T-helper 9 cell (primary cell): ENCODE measurements at places on chromosomes 5 and 9.
A peak's percentile ranks its signal among the peaks of the same experiment; 100 is the strongest.

GRCh38 chr9:63816751-63817621, 1468.0 kb downstream of the FOXD4L5 start:
- DNase-seq = peak; percentile 53

DNA sequence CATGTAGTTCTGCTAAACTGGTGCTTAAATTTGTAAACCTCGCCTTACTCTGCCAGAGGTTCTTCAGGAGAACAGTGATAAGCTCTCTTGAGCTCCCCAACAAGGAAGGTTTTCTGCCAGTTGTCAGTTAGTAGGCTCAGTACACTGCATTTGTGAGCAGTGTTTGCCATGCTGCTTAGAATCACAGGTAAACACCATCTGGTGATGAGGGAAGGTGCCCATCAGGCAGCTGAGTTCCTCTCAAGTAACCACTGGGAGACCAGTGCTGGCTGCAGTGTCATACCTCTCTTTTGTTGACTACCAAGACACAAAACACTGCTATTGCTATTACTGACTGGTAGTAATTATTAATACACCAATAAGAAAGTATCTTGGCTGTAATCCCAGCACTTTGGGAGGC, 186.2 kb upstream of the OTULINL start:
- DNase-seq = no peak

GRCh38 chr9:136868644-136869043, 2.5 kb upstream of the EDF1 start:
- DNase-seq = no peak

DNA sequence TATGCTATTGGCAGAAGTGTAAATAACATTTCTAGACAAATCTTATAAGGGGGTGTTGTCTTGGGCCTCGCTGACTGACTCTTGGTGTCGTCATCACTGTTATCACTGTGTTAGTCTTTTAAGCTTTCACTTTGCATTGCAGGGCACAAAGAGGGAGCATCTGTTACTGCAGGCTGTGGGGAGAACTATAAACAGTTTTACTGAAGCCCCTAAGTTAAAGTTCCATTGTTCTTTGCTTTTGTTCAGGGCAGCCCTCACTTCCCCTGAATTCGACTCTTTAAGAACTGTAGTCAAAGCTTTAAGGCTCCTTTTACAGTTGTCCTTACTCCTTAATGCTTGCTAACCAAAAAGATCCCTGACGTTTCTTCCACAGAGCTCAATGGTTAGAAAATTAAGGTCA, 605.0 kb downstream of the RAB3C start:
- DNase-seq = no peak

- no peak for DNase-seq
Measured at GRCh38 chr5:97623441-97623840, 440.4 kb upstream of the RIOK2 start.

DNA sequence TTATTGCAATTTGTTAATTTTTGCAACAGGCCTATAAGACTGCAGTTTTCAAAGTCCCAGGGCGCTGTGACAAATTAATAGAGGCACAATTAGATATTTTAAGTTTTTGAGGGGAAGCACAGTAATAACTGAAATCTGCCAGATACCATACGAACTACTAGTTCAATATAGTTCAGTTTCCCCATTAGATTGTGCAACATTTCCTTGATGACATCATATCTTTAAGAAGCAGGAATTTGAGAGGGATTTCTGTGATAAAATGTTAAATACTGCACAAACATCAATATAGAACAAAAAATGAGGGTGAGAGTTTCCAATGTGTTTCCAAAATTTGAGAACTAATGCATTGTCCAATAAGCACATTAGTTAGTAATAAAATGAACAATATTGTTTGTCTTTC, 56.7 kb upstream of the GRIN3A start:
- DNase-seq = no peak

DNA sequence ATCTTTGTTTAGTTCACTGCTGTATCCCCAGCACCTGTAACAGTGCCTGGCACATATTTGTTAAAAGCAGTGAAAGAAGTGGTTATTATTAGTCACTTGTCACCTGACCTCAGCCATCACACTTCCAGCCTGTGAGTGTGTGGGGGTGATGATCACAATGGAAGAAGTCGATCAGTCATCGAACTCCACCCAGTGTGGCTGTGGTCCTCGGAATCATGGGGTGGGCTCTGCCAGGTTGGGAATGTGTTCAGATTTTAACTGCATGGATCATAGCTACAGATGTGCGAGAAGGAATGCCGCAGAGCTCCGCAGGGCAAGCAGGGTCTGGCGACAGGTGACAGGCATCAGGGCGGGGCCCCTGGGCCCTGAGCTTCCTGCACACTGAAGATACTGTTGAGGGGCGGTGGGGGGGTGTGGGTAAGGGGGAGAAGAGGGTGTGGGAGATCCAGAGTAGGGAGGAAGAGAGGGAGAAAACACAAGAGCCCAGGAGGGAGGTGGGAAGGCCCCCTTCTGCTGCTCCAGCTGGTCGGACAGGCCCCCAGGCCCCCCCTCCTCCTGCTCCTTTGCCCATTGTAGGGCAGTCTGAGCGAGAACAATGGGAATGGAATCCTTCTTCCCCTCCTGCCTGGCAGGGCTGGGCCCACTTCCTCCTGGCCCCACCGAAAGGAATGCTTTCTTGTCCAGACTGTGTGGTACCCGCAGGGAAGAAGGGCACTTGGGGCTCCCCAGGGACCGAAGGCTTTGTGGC, 89.6 kb downstream of the SPRY4 start:
- no peak for DNase-seq

- DNase-seq = no peak
Measured at GRCh38 chr5:36904677-36905076, 28.1 kb downstream of the NIPBL start.

DNA sequence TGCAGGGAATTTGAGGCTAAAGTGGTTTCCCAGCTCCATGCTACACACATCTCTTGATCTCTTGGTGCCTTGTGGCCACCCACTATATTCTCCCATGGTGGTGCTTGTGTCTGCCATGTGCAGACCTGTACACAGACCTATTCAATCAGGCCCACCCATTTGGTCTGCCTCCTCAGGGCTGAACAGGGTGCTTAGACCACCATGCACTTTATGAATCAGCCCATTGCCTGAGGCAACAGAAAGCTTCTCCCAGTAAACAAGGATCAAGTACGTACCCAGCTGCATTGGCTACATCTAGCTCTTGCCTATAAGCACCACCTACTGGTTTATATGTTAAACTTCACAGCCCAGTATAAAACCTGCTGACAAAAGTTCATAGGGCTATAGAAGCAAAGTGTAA, 664.3 kb upstream of the EDIL3 start:
- no peak for DNase-seq

- no peak for DNase-seq
Measured at GRCh38 chr9:7549249-7549648, 250.3 kb downstream of the DMAC1 start.

GRCh38 chr9:30235564-30235963, 2148.9 kb upstream of the ACO1 start:
- DNase-seq = no peak

DNA sequence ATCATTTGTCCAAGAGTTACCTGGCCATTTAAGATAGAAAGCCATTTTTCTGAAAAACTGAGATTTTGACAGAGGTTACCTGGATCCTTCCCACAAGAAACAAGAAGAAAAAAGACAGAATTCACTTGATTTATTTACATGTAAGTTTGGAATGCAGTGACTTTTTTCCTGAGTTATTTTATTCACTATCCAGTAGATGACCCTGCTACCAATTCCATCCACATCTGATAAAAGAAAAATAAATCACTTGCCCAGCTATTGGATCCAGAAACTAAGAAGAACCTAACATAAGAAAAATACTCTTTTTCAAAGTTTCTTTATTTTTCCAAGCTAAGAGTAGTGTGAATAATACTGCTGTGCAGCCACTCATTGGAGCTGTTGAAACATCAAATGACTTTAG, 275.2 kb downstream of the CETN3 start:
- no peak for DNase-seq

DNA sequence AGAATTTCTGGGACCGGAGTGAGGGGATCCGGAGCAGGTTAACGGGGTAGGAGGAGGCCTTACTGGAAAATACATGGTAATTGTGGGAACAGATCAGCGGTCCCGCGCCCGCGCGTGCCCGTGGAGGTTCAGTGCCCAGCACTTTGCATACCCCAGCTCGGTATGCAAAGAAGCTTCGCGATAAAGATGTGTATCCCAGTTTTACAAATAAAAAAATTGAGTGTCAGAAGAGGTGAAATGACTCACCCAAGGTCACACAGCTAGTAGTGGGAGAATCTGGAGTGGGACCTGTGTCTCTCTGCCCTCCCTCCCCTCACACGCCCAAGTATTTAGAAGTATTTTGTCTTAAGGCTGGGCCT, 967 bp downstream of the NEURL1B start:
- DNase-seq = no peak

GRCh38 chr5:107980923-107981692, 310.4 kb upstream of the EFNA5 start:
- no peak for DNase-seq

DNA sequence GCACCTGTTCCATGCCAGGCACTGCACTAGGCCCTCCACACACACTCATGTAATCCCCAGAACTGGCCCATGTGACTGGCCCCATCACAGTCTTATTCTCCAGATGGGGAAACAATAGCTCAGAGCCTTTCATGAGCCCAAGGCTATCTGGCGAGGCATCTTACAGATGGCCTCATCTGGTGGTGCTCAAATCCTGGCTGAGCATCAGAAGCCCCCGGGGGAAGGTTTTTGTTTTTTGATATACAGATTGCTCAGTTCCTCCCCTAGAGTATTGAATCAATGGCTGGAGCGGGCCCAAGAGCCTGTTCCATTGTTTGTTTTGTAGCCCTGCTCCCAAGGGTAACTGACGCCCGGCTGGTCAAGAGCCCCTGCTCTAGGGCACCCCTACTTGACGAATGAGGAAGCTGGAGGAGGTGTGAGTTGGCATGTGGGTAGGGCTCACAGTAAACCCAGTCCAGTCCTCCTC, 145.3 kb upstream of the RAPGEF1 start:
- DNase-seq = no peak

DNA sequence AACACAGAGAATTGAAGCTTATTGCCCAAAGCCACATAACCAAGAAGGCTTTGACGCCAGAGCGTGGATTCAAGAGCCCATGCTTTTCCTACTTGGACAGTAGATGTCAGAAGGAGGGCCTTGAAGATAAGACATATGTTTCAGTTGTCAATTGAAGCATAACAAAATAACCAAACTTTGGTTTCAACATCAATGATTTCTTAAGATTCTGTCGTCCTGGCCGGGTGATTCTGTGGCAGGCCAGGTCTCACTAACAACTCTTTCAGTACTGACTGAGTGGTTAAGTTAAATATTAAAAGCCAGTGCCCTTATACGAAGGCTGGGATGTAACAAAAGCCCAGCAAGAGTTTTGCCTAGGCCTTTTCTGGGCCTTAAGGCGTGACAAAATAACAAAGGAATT, 94.0 kb downstream of the RCL1 start:
- no peak for DNase-seq

- no peak for DNase-seq
Measured at GRCh38 chr9:33082128-33082527, 5.7 kb upstream of the SMU1 start.

- DNase-seq = no peak
Measured at GRCh38 chr9:135736272-135736978, 34.4 kb downstream of the KCNT1 start.

GRCh38 chr5:159581502-159582249, 251.4 kb upstream of the IL12B start:
- no peak for DNase-seq

DNA sequence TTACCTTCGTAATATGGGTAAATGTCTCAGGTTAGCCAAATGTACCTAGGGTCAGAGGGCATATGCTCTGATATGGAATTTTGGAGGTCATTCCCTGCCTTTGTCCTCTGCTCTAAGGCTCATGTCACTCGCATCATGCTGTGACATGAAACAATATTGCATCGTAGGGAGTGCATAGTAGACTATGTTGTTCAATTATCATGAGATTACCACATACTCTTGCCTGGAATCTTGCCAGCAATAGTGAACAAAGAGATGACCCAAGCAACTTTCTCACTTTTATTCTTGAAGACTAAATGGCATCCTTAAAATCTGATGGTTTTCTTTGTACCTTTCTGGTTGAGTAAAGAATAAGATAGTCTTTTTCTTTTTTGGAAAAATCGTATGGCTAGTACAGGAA, 27.6 kb downstream of the ZNF462 start:
- DNase-seq = no peak
